ENCODE measurements at places on chromosomes 16 and 17. TPM values are rescaled to one million over a fixed set of nuclear protein-coding genes. Genes with fewer than 3 reads are reported as not detected.

GRCh38 chr17:50584749-50585148, 24.2 kb downstream of the CACNA1G start:
- H3K4me3 ChIP-seq, result no peak overlapping the region
- no peaks in the 10 kb centered on the region for H3K27me3 ChIP-seq
- no peaks in the 10 kb centered on the region for H3K36me3 ChIP-seq
- H3K27ac ChIP-seq, result no peak overlapping the region
- DNase-seq, result no peak
- peaks cover 5% of the 10 kb centered on the region for H3K4me1 ChIP-seq

BICDL2 gene
- not detected for total RNA-seq

DNA sequence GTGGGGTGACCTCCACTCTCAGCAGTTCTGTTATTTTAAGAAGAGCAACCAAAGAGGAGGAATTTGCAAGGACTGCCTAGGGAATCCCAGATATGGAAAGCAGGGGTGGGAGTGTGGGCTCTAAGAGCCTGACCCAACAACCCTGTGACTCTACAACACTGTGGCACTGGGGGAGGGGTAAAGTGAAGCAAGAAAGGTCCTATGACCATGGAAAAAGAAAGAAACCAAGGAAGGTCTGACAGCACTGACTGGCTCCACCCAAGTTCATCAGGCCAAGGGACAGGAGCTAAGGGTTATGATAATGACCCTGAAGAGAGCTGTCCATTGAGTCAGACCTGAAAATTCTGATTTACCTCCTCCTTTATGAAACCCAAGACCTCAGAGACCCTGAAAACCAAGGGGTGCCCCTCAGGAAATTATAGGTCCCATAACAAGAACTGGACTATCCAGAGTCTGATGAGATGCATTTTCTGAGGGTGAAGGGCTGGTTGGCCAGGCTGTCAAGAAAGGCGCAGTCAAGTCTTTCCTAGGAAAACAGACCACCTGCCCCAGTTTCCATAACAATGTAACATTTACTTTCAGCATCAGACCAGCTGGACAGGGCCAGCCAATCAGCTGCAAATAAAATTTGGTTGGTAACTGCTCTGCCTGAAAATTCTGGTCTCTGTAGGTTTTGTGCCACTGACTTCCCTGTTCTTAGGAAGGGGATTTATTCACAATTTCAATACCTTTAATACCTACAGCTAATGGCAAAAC, 53.8 kb upstream of the MTMR4 start:
- DNase-seq, result no peak
- H3K36me3 ChIP-seq, result no peaks in the 10 kb centered on the region
- H3K27me3 ChIP-seq, result no peaks in the 10 kb centered on the region
- H3K27ac ChIP-seq, result no peak overlapping the region

GRCh38 chr17:75846692-75847613, 2.7 kb upstream of the UNC13D start:
- DNase-seq, result no peak
- H3K36me3 ChIP-seq, result no peaks in the 10 kb centered on the region
- H3K27ac ChIP-seq, result no peak overlapping the region
- H3K4me1 ChIP-seq, result peaks cover 21% of the 10 kb centered on the region
- H3K27me3 ChIP-seq, result no peaks in the 10 kb centered on the region

DNA sequence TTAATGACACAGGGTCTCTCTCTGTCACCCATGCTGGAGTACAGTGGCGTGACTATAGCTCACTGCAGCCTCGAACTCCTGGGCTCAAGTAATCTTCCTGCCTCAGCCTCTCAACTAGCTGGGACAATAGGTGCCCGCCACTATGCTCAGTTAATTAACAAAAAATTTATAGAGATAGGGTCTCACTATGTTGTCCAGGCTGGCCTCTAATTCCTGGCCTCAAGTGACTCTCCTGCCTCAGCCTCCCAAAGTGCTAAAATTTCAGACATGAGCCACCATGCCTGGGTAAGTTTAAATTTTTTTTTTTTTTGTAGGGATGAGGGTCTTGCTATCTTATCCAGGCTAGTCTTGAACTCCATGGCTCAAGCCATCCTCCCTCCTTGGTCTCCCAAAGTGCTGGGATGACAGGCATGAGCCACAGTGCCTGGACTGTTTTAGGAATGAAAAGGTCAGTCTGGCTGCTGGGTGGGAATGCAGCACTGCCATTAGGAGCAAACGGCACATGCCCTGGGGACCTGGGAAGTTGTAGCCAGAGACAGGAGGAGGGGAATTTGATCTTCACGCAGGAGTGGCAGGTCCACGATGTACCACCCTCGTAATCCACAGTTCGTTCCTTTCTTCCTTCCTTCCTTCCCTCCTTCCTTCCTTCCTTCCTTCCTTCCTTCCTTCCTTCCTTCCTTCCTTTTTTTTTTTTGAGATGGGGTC, 106.7 kb downstream of the HAPSTR1 start:
- no peak overlapping the region for H3K27ac ChIP-seq
- H3K4me3 ChIP-seq, result no peak overlapping the region
- no peaks in the 10 kb centered on the region for H3K4me1 ChIP-seq

- H3K27ac ChIP-seq, result no peak overlapping the region
- H3K4me1 ChIP-seq, result no peaks in the 10 kb centered on the region
These were observed 85.7 kb upstream of the XYLT1 start for GRCh38 chr16:17556276-17557052.

DNA sequence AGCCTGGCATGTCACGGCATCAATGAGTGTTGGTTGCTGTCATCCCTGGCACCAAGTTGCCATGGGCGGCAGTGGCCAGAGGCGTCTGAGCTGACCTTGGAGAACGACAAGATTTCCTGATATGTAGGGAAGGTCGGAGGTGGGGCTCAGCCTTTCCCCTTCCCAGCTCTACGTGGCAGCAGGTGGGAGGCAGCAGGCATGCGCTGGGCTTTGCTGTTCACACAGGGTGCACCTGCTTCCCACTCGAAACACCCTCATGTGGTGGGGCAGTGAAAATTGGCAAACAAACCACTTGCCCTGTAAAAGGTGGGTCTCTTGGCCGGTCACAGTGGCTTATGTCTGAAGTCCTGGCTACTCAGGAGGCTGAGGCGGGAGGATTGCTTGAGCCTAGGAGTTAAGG, 12.3 kb upstream of the TFAP4 start:
- DNase-seq, result no peak
- H3K4me3 ChIP-seq, result no peak overlapping the region
- H3K27ac ChIP-seq, result no peak overlapping the region
- no peaks in the 10 kb centered on the region for H3K27me3 ChIP-seq

GRCh38 chr16:53090591-53091411, 36.0 kb downstream of the CHD9 start:
- H3K36me3 ChIP-seq, result no peaks in the 10 kb centered on the region
- peak; percentile 92 for DNase-seq
- H3K4me1 ChIP-seq, result peaks cover 66% of the 10 kb centered on the region
- H3K4me3 ChIP-seq, result no peak overlapping the region

GRCh38 chr17:81483085-81483861, 29.3 kb downstream of the ACTG1 start:
- peaks cover 58% of the 10 kb centered on the region for H3K4me1 ChIP-seq
- no peak overlapping the region for H3K27ac ChIP-seq
- no peak for DNase-seq
- peak overlapping the region; percentile 45 for H3K4me3 ChIP-seq

- no peaks in the 10 kb centered on the region for H3K27me3 ChIP-seq
- no peaks in the 10 kb centered on the region for H3K4me1 ChIP-seq
- H3K4me3 ChIP-seq, result no peak overlapping the region
- peak; percentile 87 for DNase-seq
- peak overlapping the region; percentile 91 for H3K27ac ChIP-seq
These were observed 29.4 kb downstream of the COG7 start for GRCh38 chr16:23423496-23424049.

GRCh38 chr17:38397227-38397626, 31.0 kb upstream of the ARHGAP23 start:
- H3K36me3 ChIP-seq, result peaks cover 10% of the 10 kb centered on the region
- no peaks in the 10 kb centered on the region for H3K27me3 ChIP-seq
- no peak overlapping the region for H3K27ac ChIP-seq
- H3K4me1 ChIP-seq, result no peaks in the 10 kb centered on the region
- DNase-seq, result no peak

STX8 gene
- total RNA-seq, result 57.7 TPM

DNA sequence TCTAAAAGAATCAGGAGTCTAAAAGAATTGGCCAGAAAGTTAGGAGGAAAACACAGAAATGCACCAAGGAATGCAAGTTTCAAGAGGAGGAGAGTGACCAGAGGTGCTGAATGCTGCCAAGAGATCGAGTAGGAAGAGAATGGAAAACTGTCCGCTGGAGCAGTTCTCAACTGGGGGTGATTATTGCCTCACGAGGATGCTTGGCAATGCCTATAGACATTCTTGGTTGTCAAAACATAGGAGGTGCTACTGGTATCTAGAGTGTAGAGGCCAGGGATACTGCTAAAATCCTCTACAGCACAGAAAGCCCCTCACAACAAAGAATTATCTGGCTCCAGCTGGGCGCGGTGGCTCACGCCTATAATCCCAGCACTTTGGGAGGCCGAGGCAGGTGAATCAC, 82.1 kb upstream of the NOL11 start:
- DNase-seq, result no peak
- no peak overlapping the region for H3K4me3 ChIP-seq
- H3K27ac ChIP-seq, result no peak overlapping the region
- peaks cover 26% of the 10 kb centered on the region for H3K36me3 ChIP-seq
- H3K4me1 ChIP-seq, result no peaks in the 10 kb centered on the region
- no peaks in the 10 kb centered on the region for H3K27me3 ChIP-seq

CACNG5 gene
- total RNA-seq, result not detected

- no peaks in the 10 kb centered on the region for H3K27me3 ChIP-seq
- no peak overlapping the region for H3K4me3 ChIP-seq
- peak; percentile 66 for DNase-seq
- peak overlapping the region; percentile 100 for H3K27ac ChIP-seq
- H3K4me1 ChIP-seq, result peaks cover 27% of the 10 kb centered on the region
These were observed 8.5 kb downstream of the ELOB start for GRCh38 chr16:2768403-2769089.

DNA sequence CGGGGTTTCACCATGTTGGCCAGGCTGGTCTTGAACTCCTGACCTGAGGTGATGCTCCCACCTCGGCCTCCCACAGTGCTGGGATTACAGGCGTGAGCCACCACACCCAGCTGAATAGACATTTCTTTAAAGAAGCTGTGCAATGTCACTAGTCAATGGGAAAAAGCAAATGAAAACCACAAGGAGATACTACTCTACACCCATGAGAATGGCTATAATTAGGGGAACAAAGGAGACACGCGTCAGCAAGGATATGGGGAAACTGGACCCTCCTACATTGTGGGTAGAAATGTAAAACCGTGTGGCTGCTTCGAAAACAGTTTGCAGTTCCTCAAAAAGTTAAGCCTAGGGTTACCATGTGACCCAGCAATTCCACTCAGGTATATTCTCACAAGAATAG, 103.4 kb downstream of the VPS53 start:
- H3K4me3 ChIP-seq, result no peak overlapping the region
- no peaks in the 10 kb centered on the region for H3K27me3 ChIP-seq
- H3K27ac ChIP-seq, result no peak overlapping the region
- DNase-seq, result no peak
- H3K36me3 ChIP-seq, result peaks cover 14% of the 10 kb centered on the region

- no peak for DNase-seq
- H3K4me3 ChIP-seq, result no peak overlapping the region
- H3K4me1 ChIP-seq, result no peaks in the 10 kb centered on the region
- no peak overlapping the region for H3K27ac ChIP-seq
- no peaks in the 10 kb centered on the region for H3K27me3 ChIP-seq
These were observed 99.8 kb downstream of the CPPED1 start for GRCh38 chr16:12703935-12704334.

DNA sequence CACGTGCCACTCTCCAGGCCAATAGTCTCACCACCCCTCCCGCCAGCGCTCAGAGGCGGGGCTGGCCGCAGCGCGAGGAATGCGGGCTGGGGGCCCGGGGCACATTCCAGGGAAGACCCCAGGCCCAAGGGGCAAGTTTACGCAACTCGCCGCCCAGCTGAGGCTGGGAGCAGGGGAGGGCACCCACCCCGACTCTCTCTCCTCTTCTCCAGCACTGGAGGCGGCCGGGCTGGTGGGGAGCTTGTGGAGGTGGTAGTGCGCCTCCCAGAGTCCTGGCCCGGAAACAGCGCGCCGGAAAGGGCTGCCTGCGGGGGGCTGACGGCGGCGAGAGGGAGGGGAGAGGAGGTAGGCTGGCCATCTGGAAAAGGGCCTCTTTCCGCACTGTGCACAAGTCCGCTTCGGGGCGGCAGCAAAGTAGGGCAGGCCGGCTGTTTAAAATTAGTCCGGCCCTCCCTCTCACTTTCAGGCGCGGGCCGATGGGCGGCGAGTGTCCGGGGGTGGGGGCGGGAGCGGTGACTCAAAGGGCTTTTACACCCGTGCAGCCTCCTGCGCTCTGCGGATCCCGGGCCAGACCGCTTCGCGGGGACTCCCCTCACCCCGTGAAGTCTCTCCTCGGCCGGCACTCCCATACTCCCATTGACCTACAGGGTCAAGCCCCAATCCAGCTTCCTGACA, 1.1 kb downstream of the FHOD1 start:
- H3K27ac ChIP-seq, result peak overlapping the region; percentile 86
- H3K27me3 ChIP-seq, result no peaks in the 10 kb centered on the region
- H3K36me3 ChIP-seq, result no peaks in the 10 kb centered on the region
- peak overlapping the region; percentile 56 for H3K4me3 ChIP-seq
- peaks cover 43% of the 10 kb centered on the region for H3K4me1 ChIP-seq
- peak; percentile 64 for DNase-seq

DNA sequence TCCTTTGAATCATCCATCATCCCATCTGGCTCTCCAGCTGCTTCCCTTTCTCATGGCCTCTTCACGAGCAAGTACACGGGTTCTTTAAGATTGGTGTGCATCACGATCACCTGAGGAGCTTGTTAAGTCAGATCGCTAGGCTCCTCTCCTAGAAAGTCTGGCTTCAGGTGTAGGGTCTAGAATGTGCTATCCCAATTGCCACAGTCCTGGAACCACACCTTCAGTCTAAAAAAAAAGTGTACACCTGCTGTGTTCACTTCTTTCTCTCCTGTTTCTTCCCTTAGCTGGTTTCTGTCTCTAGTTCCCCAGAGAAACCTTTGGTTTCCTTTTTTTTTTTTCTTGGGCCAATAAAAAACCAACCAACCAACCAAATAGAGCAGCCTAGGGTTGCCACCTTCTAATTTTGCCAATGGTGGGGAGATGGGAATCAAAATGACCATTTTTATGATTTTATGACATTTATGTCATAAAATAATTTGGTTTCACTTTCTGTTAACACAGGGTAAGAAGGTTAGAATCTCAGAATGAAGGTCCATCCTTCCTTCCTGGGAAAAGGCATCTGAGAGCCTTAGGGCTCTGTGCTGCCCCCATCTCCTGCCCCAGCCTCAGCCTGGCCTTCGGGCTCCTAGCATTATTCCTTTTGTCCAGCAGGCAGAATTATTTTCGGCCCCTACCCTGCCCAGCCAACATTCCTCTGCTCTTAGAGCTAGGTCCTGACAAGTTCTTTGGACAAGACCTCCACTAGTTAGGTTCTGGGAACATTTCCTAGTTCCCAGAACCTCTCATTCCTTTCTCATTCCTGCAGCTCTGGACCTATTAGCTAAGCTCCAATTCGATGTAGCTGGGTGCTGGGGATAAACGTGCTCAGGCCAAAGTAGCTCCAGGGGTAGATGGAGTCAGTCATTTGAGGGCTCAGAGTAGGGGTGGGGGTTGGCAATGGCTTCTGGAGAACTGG, 1.9 kb upstream of the GGT6 start:
- peaks cover 11% of the 10 kb centered on the region for H3K4me1 ChIP-seq

All from tibial nerve (tissue), 4 donors.